ENCODE measurements at places on chromosomes 2 and 18.

GRCh38 chr2:36137612-36138011, 218.0 kb upstream of the CRIM1 start:
- no peak for DNase-seq

DNA sequence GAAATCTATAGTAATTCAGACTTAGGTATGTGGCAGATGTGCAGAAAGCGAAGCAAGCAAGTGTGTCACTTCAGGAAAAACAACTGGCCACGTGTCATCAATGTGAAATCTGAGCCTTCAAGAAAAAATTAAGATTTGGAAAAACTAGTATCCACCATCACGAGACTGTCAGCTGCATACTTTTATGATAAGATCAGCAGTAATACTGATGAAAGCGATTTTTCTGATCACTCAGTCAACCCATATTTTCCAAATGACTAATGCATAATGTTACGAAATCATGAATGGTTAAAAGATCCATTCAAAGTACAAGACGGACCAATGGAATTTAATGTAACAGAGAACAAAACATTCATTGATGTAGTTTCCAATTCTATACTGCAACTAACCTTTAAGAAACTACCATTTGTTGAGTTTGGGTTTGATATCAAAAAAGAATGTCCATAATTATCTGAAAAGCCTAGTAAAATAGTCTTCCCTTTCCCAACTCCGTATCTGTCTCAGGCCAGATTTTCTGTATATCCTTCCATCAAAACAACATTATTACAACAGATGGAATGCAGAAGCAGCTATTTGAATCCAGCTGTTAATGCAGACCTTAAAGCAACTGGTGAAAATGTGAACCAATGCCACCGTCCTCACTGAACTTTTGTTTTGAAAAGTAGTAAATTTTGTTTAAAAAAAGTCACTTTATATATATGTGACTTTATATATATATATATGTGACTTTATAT, 17.0 kb upstream of the BCL2 start:
- peak; percentile 68 for DNase-seq

DNA sequence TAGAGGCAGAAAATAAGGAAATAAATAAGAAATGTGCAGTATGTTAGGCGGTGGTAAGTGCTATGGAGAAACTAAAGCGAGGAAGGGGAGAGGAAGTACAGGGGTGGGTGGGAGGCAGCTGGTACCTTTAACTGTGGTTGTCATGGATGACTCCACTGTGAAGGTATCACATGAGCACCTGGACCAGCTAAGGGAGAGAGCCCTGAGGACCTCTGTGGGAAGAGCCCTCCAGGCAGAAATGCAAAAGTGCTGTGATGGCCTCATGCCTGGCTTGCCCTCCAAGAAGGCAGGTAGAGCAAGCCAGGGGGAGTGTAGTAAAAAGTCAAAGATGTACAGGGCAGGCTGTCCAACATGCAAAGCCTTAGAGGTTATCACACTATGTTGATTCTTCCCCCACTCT, 17.9 kb downstream of the LYPD6 start:
- DNase-seq: no peak

DNA sequence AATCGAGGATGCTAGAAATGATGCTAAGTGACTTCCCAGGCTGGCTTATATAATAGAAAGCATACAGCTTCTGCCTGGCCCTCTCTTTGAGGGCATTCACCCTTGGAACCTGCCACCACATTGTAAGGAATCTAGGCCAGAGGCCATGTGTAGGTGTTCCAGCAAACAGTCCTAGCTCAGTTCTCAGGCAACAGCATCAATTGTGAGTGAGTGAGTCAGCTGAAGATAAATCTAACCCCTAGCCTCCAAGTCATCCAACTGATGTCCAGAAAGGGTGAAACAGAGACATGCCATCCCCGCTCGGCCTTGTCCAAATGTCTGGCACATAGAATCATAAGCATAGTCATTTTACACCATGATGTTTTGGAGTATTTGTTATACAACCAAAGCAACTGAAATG, 324.3 kb upstream of the KLHL14 start:
- DNase-seq: no peak

DNA sequence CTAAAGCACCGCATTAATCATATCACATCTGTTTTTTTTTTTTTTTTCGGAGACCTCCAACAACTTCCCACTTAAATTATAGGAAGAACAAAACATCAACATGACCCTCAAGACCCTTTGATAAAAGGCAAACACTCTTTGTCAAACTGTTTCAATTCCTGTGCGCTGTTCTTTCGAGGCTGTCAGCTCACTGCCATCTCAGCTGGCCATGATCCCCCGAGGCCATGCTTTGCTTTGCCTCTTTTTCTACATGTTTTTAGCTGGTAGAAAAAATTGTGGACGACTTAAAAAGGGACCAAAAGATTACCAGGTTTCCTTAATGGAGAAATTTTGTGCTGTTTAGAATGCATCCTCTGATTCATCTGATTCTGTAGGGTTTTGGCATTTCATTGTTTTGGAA, 138.2 kb downstream of the DPP10 start:
- DNase-seq: no peak

GRCh38 chr2:119788752-119789151, 29.0 kb downstream of the PTPN4 start:
- DNase-seq: no peak

- no peak for DNase-seq
Observed at GRCh38 chr18:57790316-57790715, 12.8 kb downstream of the ATP8B1 start.

DNA sequence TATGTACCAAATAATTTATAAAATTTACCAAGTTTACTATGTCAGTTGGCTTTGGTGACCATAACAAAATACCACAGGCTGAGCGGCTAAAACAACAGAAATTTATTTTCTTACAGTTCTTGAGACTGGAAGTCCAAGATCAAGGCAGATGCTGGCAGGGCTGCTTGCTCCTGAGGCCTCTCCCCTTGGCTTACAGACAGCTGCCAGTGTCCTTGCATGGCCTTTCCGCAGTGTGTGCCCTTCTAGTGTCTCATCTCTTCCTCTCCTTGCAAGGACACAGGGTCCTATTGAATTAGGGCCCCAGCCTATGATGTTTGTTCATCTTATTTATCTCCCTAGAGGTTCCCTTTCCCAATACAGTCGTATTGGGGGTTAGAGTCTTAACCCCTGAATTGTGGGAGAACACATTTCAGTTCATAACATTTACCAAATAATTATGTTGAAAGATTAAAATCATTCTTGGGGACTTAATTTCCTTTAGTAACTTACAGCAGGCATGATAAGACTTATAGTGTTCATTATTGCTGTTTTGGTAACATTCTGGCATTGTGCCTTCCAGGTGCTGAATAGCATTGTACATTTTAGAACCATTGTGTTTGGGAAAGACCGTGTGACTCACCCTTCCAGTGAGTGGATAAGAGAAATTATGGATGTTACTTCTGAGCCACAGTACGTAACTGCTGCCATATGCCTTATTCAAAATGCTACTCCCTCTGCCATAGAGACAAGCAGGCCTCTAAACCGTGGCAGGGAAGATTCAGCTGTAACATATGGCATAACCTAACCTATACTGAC, 317.5 kb downstream of the TMX3 start:
- no peak for DNase-seq

- DNase-seq: no peak
Observed at GRCh38 chr2:52970642-52971041, 797.0 kb upstream of the CHAC2 start.
